Left hindlimb (tissue), 1 donor: ENCODE measurements at places on chromosomes 2 and 18.

- no peak for DNase-seq
Measured at GRCh38 chr2:84962917-84963316, 8.0 kb upstream of the KCMF1 start.

DNA sequence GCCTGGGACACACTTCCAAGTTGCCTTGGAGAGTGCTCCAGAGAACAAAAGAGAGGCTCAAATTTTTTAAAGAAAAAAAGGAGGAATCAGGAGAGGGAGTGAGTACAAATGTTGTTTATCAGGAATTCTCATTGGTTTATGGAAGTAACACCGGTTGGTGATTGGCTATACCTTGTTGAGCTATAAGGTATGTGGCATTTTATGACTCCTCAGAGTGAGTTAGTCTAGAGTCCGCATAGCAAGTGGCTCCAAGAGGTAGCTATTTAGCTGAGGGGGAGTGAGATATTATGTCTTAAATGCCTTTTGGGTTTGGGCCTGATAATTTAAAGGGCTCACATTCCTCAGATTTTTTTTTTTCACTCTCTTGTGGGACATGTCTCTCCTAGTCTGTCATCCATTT lies 85.7 kb downstream of the ARHGEF4 start:
- no peak for DNase-seq

GRCh38 chr2:160402997-160403979 lies 90.3 kb downstream of the RBMS1 start:
- DNase-seq = no peak

GRCh38 chr2:222827417-222827816 lies 33.4 kb upstream of the ACSL3 start:
- DNase-seq = no peak

DNA sequence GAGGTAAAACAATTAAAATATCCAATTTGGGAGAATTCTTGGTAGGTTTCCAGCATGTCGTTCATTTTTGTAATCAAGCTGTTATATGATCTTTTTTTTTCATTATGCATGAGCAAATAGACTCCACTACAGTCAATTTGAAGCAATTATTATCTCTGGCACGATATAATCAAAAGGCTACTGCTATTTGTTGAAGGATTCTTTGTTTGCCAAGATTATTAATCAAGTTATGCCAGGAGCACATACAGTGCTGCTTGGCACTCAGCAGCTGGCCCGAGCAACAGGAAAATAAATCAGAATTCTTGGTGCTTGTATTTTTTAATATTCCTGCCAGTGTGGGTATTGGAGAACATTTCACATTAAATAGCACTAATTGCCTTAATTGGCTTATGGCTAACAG lies 279.5 kb downstream of the RND3 start:
- DNase-seq = no peak

DNA sequence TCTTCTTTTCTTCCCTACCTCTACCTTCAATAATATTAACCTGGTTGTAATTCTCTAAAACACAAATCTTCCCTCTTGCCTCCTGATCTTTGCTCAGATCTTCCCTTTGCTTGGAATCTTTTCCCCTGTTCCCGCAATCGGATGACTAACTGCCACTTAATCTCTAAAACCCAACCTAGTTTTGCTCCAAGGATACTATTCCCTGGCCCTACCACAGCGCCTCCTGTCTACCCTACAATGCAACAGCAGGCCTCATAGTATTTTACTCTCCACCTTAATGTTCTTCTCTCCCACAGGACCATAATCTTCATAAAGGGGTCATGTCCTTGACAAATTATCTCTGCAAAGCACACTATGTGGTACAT lies 246.8 kb upstream of the TNP1 start:
- DNase-seq = no peak

DNA sequence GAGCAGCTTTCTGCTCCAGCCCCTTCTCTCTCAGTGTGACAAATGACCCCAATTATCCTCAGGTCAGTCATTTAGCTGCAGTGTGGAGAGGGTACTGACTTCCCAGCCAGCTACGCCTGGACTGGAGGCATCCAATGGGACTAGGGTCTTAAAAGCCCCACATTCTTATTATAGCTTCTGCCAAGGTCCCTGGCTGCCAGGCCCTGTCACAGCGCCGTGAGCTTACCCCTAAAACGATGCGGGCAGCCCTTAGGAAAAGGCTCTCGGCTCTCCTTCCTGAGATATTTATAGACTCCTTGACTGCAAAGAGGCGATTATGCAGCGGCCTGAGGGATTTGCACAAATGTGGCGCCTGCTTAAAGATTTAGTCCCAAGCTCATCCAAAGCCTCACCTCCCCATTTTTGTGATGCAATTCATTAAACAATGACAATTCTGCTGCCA lies 69.2 kb upstream of the EDAR start:
- DNase-seq = no peak

GRCh38 chr2:186518945-186519344 lies 32.9 kb downstream of the ZC3H15 start:
- no peak for DNase-seq
